ENCODE measurements at places on chromosomes 12 and 14.

DNA sequence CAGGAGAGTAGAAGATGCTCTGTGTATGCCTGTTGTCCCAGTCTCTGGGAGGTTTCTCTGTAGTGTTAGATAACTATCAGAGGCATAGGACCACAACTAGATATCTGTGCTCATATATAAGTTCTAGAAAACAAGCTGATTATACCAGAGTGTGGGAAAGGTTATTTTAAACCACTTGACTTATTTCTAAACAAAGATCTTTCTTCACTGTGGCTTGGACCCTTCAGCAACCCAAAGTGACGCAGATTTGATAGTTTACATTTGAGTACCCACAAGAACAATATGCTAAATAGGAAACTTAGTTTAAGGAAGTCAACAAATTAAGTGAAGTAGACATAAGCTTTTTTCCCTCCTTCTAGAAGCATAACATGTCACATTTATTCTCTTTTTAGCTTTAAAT lies 41.3 kb downstream of the RIC8B start:
- no peaks in the 10 kb centered on the region for H3K4me1 ChIP-seq
- H3K27ac ChIP-seq, result no peak overlapping the region

- peaks cover 55% of the 10 kb centered on the region for H3K27me3 ChIP-seq
- DNase-seq, result no peak
- no peak overlapping the region for H3K4me3 ChIP-seq
Measured at GRCh38 chr14:23457587-23458445, 11.7 kb upstream of the NGDN start.

DNA sequence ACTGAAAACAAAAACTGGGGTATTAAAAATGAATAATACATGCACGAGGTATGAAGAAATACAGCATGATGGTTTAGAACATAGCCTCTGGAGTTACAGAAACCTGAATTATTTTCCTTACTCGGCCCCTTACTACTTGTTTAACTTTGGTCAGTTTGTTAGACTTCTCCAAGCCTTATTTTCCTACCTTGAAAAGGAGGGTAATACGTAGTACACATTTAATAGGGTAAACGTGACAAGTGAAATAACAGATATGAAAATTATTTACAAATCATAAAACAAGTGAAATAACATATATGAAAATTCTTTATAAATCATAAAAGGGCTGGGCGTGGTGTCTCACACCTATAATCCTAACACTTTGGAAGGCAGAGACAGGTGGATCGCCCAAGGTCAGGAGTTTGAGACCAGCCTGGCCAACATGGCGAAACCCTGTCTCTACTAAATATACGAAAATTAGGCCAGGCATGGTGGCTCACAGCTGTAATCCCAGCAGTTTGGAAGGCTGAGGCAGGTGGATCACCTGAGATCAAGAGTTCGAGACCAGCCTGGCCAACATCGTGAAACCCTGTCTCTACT lies 11.4 kb upstream of the PKP2 start:
- no peak overlapping the region for H3K4me3 ChIP-seq
- H3K4me1 ChIP-seq, result no peaks in the 10 kb centered on the region
- H3K27me3 ChIP-seq, result peaks cover 19% of the 10 kb centered on the region
- DNase-seq, result no peak
- H3K36me3 ChIP-seq, result peaks cover 2% of the 10 kb centered on the region

DNA sequence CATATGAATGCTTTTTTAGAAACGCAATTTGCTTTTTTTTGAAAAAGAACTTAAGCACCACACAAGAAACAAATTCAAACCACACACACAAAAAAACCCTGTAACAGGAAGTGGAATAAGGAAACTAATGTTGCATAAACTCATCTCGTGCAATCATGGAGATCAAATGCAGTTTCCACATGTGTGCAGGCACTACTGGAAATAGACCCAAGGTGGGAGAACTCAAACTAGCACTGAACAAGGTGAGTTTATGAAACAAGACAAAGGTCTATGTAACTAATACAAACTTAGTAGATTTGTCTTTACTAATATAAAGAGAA lies 17.5 kb downstream of the NIN start:
- no peaks in the 10 kb centered on the region for H3K27me3 ChIP-seq
- peaks cover 56% of the 10 kb centered on the region for H3K4me1 ChIP-seq
- peak overlapping the region; percentile 81 for H3K27ac ChIP-seq
- no peak for DNase-seq
- peak overlapping the region; percentile 73 for H3K4me3 ChIP-seq

GRCh38 chr12:75341873-75342272 lies 7.4 kb downstream of the GLIPR1L1 start:
- H3K36me3 ChIP-seq, result no peaks in the 10 kb centered on the region
- no peak for DNase-seq
- H3K27me3 ChIP-seq, result no peaks in the 10 kb centered on the region

DNA sequence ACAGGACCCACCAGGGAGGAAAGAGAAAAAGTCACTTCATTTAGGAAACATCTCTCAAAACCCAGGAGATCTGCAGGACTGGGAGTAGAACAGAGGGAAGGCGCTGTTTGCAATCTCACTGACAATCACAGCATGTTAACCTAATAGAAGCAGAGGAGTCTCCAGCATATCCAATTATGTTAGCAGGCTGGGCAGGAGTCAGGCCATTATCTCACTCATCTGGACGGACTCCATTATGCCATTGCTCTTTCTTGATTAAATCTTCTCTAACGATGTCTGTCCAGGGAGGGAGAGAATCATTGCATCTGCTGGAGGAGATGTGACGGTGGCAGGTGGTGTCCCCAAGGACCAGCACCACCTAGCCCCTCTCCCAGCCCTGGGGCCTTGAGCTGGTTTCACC lies 203.8 kb upstream of the SFSWAP start:
- H3K27me3 ChIP-seq, result no peaks in the 10 kb centered on the region
- peaks cover 12% of the 10 kb centered on the region for H3K4me1 ChIP-seq
- DNase-seq, result no peak
- no peak overlapping the region for H3K27ac ChIP-seq
- H3K36me3 ChIP-seq, result peaks cover 2% of the 10 kb centered on the region
- no peak overlapping the region for H3K4me3 ChIP-seq

DNA sequence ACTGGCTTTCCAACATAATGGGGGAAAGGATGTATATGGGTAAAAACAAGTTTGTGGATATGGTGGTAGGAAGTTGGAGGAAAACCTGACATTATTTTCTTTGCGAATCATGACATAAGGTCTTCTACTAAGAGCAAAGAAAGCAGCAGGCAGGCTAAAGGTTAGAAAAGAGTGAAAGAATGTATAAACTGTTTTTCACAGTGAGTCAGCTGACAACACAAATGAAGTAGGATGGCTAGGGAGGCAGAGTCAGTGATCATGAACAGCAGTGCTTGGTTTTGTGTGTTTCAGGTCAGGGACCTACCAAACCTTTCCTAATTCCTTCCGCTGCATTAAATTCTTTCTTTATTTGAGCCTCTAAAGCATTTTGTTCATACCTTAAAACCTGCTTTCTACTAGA lies 46.3 kb upstream of the CATSPERB start:
- H3K4me3 ChIP-seq, result no peak overlapping the region
- no peaks in the 10 kb centered on the region for H3K27me3 ChIP-seq
- no peak for DNase-seq
- peaks cover 22% of the 10 kb centered on the region for H3K4me1 ChIP-seq

GRCh38 chr12:66321435-66321834 lies 19.1 kb downstream of the HELB start:
- no peak overlapping the region for H3K4me3 ChIP-seq
- peak overlapping the region; percentile 37 for H3K27ac ChIP-seq

GRCh38 chr14:95237958-95238340 lies 80.6 kb upstream of the DICER1 start:
- H3K27ac ChIP-seq, result no peak overlapping the region
- H3K4me3 ChIP-seq, result no peak overlapping the region
- H3K27me3 ChIP-seq, result peaks cover 45% of the 10 kb centered on the region
- peaks cover 2% of the 10 kb centered on the region for H3K36me3 ChIP-seq

GRCh38 chr12:18747895-18748294 lies 10.0 kb downstream of the CAPZA3 start:
- H3K36me3 ChIP-seq, result no peaks in the 10 kb centered on the region
- H3K4me3 ChIP-seq, result no peak overlapping the region
- H3K27me3 ChIP-seq, result no peaks in the 10 kb centered on the region
- DNase-seq, result no peak

DNA sequence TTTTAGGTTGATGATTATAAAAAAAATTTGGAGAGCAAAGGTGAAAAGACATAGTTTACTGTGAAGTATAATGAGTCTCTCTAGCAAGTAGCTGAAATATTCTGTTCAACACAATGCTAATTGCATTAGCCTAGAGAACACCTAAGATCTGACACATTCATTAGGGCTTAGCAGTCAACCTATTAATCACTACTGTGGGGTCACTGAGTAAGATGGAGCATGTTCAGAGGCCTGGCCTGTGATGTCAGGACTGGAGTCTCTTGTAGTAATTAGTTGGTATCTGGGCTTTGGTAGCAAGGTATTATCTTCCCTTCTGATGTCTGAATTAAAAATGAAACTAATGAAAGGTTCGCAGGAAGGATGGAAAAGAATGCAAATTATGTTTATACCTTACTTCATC lies 112.7 kb downstream of the SLC16A7 start:
- peaks cover 15% of the 10 kb centered on the region for H3K4me1 ChIP-seq
- no peaks in the 10 kb centered on the region for H3K27me3 ChIP-seq
- no peak for DNase-seq
- H3K27ac ChIP-seq, result no peak overlapping the region

DNA sequence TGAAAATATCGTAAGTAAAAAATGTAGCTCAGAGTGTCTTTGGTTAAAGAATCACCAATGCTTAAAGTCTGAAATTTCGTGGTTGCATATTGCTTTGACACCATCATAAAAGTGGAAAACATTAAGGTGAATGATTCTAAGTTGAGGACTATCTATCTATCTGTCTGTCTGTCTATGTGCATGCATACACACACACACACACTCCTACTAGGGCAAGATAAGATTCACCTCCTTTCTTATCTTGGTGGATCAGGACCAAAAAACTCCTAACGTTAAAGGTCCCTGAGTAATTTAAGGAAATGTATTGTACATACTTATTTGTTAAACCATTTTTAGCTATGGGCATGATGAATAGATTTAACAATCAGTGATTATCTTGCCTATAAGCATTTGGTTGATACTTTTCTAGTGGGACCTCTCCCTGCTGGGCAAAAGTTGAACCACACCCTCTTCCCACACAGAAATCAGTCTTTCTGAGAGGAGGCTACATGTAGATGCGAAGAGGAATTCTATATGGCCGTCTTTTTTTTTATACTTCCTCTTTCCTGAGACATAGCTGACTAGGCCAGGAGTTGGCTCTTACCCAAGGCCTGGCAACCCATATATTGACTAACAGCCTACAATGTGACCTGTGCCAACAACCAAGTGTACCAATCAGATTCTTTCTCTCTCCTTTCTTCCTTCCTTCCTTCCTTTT lies 19.3 kb upstream of the LLPH start:
- no peak for DNase-seq
- H3K4me1 ChIP-seq, result peaks cover 23% of the 10 kb centered on the region
- peaks cover 38% of the 10 kb centered on the region for H3K36me3 ChIP-seq
- no peak overlapping the region for H3K27ac ChIP-seq

DNA sequence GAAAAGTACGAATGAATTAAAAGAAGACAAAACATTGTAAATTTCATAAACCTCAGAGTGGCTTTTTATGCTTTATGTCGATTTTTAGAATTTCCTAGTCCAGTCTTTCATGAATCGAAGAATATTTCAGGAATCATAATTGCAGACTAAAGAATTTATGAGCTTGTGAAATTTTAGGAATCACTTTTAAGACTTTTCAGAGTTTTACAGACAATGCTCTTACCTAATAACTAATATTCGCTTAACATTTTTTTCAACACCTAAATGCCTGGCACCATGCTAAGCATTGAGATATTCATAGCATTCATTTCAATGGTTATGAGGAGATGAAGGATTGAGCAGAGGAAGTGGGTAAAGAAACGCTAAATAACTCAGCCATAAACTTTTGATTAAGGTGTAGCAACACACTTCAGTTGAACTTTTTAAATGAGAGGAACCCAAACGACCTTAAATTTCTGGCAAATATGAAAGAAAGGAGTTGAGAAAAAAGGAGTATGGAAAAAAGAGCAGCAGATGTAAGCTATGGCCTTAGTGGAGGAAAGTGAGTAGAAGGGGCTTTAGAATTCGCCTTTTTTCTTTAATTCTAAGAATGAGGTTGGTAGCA lies 739 bp upstream of the USP44 start:
- no peak overlapping the region for H3K27ac ChIP-seq
- no peak for DNase-seq
- H3K36me3 ChIP-seq, result peaks cover 2% of the 10 kb centered on the region
- peak overlapping the region; percentile 25 for H3K4me3 ChIP-seq
- H3K27me3 ChIP-seq, result peaks cover 38% of the 10 kb centered on the region
- peaks cover 12% of the 10 kb centered on the region for H3K4me1 ChIP-seq

GRCh38 chr12:49491823-49492222 lies 47.0 kb upstream of the KCNH3 start:
- no peak overlapping the region for H3K4me3 ChIP-seq
- no peaks in the 10 kb centered on the region for H3K4me1 ChIP-seq
- H3K27ac ChIP-seq, result no peak overlapping the region
- peaks cover 1% of the 10 kb centered on the region for H3K36me3 ChIP-seq

GRCh38 chr12:113093409-113094101 lies 37.0 kb downstream of the DTX1 start:
- H3K36me3 ChIP-seq, result peaks cover 1% of the 10 kb centered on the region
- no peak for DNase-seq
- H3K4me3 ChIP-seq, result no peak overlapping the region
- H3K4me1 ChIP-seq, result peaks cover 56% of the 10 kb centered on the region
- no peak overlapping the region for H3K27ac ChIP-seq

DNA sequence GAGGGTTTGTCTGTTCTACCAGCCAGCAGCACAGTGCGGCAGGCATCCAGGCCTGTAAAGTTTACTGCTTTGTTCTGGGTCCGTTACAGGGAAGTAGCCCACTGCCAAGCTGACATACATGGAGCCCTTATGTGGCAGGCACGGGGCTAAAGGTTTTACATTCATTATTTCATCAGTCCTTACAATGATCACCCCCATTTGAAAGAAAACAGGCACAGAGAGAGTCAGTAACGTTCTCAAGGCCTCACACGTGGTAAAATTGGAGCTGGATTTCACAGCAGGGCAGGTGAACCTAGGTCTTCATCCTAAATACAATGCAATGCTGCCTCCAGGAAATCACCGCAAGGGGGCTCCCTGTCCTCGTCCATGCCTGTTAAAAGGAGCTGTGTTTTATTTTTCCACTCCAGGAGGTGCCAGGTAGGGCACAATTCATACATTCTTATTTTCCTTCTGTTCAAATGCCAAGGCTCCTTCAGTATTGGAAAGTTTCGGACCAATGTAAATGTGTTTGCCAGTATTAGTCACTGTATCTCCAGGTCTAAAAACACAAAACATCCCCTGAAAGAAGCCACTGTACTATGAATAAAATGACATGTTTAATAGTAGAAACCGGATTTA lies 172.2 kb upstream of the GZMB start:
- DNase-seq, result no peak
- H3K27me3 ChIP-seq, result peaks cover 43% of the 10 kb centered on the region

DNA sequence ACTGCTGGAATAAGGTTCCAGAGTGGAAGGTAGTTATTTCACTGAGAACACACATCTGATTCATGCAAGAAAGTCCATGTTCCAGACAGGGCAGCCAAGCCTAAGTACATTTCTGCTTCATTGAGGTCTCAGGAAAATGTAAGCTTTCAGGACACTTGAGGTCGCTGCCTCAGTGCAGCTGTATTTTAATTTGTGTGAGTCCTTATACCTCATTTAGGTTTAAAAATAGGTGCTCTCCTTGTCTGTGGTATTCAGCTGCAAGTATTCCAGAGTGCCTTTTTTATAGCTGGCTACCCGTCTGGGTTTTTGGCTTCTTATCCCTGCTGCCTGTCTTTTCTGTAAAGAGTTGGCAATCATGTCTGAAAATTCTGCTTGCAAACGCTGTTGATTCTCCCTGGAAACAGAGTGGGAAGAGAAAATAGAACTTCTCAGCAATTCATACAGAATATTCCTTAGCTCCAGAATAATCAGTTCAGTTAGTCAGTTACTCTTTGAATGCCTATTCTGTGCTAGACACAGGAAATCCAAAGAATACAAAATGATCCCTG lies 45.3 kb upstream of the PLBD1 start:
- no peak overlapping the region for H3K4me3 ChIP-seq
- H3K27me3 ChIP-seq, result peaks cover 60% of the 10 kb centered on the region
- H3K4me1 ChIP-seq, result no peaks in the 10 kb centered on the region

All from central memory CD8-positive, alpha-beta T cell (primary cell).